ENCODE measurements at places on chromosomes 3 and 15.

GRCh38 chr3:42130329-42131070 is 39.3 kb downstream of the TRAK1 start:
- DNase-seq, result no peak

DNA sequence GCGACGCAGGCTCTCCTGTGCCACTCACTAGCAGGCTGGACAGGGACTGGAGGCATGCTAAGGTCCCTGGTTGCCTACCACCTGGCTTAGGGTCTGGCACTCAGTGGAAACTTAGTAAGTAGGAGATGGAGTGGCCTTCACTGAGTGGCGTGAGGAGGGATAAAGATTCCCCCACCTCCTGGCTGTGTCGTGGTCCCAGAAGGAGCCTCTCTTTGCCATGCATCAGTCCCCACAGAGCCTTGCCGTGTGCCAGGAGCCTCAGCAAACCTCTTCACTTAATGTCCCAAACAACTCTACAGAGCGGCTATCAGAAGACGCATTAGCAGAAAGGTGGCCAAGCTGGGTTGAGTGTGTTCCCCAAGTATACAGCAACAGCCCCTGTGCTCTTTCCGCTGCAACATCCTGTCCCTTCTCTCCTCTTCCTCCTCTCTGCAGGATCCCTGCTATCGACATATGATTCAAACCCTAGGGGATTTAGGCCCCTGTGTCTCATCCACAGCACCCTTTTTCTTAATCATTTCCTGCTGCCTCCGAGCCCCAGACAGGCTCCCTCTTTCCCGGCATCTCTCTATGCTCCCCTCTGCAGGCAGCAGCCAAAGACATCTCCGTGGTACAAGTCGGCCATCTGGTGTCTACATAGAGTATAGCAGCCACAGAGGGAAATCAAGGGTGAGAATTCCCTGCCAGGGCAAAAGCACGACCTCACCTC is 66.7 kb downstream of the SLC6A1 start:
- DNase-seq, result peak; percentile 37

DNA sequence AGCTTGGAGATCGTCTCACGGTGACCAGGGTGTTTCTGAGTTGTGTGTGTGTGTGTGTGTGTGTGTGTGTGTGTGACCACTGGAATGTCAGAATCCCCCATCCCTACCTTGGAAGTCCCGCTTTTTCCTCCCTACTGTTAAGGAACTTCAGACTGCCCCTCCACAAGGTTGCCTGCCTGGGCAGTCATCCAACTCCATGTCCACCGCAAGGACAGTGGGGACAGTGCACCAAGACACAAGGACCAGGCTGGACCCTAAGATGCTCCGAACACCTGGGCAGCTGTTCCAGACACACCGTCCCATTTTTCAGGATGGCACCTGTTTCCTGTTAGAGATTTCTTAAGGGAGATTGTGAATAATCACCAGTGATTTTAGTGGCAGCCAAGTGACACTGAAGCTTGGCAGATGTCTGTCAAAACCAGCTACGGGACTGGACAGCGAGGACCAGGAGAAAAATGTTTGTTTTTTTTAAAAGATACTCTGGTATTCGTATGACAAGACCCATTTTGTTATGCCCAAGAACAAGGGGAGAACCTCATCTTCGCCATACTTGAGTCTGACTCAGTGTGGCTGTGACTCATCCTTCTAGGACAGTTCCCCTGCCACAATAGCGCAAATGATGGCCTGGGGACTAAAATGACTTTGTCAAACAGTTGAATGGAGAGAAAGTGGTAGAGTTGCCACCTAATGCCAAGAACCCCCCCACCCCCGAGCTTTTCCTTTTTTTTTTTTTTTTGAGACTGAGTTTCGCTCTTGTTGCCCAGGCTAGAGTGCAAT is 15.5 kb downstream of the PAQR9 start:
- no peak for DNase-seq

DNA sequence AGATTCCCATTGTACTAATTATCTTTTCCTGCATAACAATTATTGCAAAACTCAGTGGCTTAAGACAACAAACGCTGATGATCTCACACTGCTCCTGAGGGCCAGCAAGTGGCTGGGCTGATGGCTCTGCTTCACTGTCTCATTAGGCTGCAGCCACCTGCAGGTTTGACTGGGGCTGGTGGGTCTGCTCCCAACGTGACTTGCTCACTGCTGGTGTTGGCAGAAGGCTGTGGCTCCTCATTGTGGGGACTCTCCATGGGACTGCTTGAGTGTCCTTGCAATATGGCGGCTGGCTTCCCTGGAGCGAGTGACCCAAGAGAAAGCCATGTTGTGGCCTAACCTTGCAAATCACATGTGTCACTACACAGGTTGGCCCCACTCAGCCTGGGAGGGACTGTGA is 71.1 kb downstream of the PLXNA1 start:
- DNase-seq, result no peak

GRCh38 chr3:122410639-122411038 is 5.2 kb downstream of the WDR5B start:
- DNase-seq, result no peak

- DNase-seq, result no peak
Observed at GRCh38 chr3:34132069-34132692, 333.8 kb downstream of the PDCD6IP start.

GRCh38 chr3:54347933-54348332 is 225.6 kb downstream of the CACNA2D3 start:
- no peak for DNase-seq

- no peak for DNase-seq
Observed at GRCh38 chr3:188590557-188590956, 436.6 kb downstream of the LPP start.

DNA sequence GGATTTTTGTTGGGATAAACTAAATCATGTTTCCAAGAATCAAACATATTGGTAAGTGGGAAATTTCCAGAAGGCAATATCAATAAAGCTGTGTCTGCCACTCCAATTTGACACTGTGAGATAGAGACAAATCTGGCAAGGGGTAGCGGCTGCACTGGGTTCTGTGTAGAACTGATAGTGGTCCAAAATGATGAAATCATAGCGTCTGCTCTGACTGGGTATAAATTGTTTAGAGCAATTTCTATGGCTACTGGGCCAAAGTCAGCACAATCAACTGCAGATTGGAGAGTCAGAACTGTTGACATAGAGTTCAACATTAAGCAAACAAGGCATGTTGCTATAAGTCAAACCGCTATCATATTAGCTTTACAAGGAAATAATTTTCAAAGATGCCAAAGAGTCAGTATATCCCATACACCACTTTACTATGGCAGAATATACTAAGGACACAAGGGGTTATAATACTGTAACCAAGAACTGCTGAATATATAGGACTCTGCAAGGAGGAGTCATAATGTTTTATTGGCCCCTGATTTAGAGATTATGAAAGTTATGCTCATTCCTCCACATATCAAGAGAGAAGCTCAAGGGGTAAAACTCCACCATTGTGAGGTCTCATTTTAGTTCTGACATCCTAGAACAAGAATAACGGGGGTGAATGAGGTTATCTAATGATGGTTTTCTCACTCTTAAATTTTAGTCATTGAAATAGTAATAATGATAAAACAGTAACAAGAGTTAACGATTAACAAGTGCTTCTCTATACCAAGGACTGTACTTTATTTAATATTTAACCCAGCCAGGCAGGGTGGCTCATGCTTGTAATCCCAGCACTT is 309.7 kb upstream of the GADL1 start:
- no peak for DNase-seq

GRCh38 chr15:31228980-31229826 is 97.4 kb upstream of the KLF13 start:
- DNase-seq, result no peak

DNA sequence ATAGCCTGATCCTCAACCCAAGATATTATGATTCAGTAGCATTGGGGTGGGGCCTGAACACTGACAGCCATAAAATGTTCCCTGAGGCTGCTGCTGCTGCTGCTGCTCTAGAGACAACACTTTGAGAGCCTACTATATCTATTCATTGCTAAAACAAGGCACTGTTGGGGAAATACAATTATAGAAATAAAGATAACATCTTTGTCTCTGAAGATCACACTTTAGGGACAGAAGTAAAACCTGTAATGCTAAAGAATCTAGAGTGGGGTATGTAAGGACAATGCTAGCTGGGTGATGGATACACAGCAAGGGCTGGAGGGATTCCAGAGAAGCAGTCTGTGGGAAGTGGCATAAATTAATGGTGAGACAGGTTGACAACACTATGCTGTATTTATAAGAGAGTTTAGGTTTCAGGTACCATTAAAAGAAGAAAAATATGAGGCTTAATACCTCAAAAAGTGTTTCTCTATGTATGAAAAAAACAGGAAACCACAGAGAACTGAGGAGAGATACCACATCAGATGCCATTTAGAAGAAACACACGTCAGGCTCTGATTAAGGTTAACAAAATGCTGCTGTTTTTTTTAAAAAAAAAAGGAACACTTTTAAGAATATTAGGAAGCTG is 115.9 kb downstream of the CBLB start:
- no peak for DNase-seq

GRCh38 chr3:44955917-44956316 is 20.1 kb downstream of the ZDHHC3 start:
- no peak for DNase-seq

DNA sequence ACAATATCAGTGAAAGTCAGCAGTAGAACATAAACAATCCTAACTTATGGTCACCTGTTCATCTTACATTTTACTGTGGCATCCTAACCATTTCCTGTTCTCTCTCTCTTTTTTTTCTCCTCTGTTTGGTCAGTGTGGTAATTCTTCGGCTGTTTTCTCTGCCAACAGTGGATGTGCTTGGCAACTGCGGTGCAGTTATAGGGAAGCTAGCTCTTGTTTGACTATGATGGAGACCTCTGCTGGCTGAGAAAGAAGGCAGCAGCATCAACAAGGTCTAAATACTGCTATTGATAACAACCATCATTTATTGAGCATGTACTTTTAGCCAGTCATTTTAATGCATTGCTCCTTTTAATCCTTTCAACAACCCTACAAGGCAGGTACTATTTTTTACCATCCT is 723 bp upstream of the DRD3 start:
- no peak for DNase-seq

DNA sequence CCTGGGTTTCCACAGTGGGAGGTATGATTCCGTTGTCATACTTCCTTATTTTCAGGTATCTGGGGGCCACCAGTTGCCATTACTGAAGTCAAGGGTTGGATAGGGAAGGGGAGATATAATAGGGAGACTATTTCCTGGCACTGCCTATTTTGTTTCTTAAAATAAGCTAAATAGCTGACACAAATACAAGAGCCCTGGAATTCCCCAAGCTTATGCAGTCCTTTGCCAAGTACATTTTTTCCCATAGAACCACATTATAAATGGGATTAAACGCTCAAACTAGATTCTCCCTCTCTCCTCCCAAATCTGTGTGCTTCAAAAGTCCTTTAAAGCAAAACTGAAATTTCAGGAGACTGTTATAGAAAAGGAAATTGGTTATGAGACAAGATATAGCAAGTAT is 68.7 kb downstream of the AP4E1 start:
- DNase-seq, result no peak

GRCh38 chr3:183464480-183464879 is 36.1 kb upstream of the MCF2L2 start:
- DNase-seq, result no peak

DNA sequence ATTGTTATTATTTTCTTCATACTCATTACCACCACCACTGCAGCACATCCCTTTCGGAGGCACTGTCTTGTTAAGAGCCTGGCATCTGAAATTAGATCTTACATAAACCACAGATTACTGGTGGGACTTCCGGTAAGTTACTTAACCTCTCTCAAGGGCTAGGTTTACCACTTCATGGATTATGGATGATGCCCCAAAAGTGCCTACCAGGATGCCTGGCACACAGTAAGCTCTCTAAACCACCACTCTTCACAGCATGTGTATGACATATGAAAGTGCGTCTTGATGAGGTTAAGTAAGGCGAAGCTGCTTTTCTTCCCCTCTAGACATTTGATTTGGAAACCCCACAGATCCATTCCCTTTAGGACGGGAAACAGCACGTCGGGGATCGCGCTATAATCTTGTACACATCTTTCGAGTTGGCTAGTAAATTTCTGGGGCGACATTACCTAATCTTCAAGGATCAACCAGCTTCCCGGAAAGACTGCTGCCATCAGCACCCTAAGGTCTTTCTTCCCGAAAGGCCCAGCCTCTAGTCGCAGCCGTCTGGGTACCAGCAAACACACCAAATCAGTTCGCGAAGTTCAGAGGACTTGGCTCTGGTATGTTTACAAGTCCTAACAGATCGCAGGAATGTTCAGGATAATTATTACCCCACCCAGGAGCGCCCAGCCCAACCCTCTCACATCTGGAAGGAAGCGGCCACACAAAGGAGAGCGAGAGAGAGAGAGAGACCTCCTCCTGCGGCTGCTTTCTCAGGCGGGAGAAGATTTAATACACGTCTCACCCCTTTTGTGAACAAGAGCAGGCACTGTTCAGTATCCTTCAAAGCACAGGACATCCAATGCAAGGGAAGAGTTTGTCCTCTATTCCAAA is 155.1 kb upstream of the FRMD4B start:
- peak; percentile 20 for DNase-seq

DNA sequence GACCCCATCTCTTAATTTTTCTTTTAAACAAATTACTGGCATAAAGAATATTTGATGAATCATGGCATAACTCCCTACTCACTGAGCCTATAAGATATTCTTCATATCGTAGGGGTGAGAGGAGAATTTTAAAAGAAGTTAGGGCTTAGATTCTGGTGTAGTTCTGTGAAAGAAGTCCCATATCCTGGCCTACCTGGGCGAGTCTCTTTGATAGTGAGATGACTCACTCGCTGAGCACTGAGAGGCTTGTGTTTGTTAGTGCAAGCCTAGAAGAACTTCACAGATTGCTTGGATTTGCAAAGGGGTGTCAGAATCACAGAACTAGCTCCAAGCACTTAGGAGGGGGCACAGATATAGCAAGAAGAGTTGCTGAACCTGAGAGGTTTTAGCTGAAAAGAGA is 133.8 kb upstream of the TMC3 start:
- no peak for DNase-seq

- no peak for DNase-seq
Observed at GRCh38 chr3:155704771-155705559, 39.9 kb downstream of the PLCH1 start.

DNA sequence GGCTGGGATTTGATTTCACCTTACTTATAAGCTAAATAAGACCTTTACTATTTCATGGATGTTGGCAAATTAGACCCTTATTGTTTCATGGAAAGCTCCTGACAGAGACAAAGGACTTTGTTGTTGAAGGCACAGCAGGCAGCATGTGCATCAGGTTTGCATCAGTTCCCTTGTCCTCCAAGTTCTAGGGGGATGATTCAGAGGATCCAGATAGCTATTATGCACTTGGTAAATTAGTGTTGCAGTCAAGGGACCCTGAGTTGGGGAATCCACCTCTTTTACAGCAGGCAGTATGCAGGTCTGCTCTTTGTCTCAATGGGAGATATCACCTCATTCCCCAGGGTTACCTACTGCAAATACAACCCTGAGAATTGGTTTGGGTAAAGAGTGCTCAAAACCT is 131.4 kb upstream of the IGSF10 start:
- DNase-seq, result no peak

- no peak for DNase-seq
Observed at GRCh38 chr15:40454904-40455391, 14.2 kb downstream of the BAHD1 start.

DNA sequence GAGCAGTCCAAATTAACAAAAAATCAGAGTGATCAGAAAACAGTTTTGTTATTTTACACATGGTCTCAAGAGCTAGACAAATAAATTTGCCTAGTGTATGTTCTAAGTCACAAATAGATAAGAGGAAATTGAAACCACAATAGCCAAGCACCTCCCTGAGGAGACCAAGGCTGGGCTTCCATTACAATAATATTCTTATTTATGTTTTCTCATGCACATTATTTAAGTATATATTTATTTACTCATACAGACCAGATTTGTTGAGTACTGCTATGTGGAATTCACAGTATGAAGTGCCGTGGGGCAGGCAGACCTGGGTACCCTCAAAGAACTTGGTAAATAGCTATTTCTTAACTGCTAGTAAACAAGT is 242.3 kb upstream of the ICE2 start:
- DNase-seq, result no peak

Measured in progenitor cell of endocrine pancreas (in vitro differentiated cells).